ENCODE measurements at places on chromosomes 6 and 20. TPM values are rescaled to one million over a fixed set of nuclear protein-coding genes. Genes with fewer than 3 reads are reported as not detected.

The SKIC2 gene
- total RNA-seq: 73.3 TPM

The ADGB gene
- not detected for total RNA-seq

The CHRNA4 gene
- total RNA-seq: 28.4 TPM

The CALHM5 gene
- total RNA-seq: 0.18 TPM

Measured in dorsolateral prefrontal cortex (tissue), 122 donors.